Nasal cavity respiratory epithelium epithelial cell of viscerocranial mucosa (primary cell): ENCODE measurements at places on chromosomes 2 and 18. TPM values are rescaled to one million over a fixed set of nuclear protein-coding genes. Genes with fewer than 3 reads are reported as not detected.

Gene DPP10
- total RNA-seq, result 0.07 TPM in 1 of 2 replicates, not detected in the other

Gene TMEM200C
- total RNA-seq, result under 0.01 TPM in 1 of 2 replicates, not detected in the other

Gene TCF23
- total RNA-seq, result under 0.01 TPM in 1 of 2 replicates, not detected in the other

Gene AKAIN1
- not detected in 2 replicates for total RNA-seq

Gene SLC23A3
- 0.68 and 3.8 TPM in 2 replicates for total RNA-seq

Gene SEMA4C
- total RNA-seq, result 10.3 and 17.4 TPM in 2 replicates

Gene ACMSD
- total RNA-seq, result not detected in 2 replicates

Gene DSG1
- total RNA-seq, result 0.07 and 4.4 TPM in 2 replicates

Gene LCT
- 0.07 TPM in 1 of 2 replicates, not detected in the other for total RNA-seq

Gene ALPG
- total RNA-seq, result not detected in 2 replicates

Gene MATN3
- total RNA-seq, result 0.34 and 1.00 TPM in 2 replicates

Gene TYW5
- total RNA-seq, result 14.0 and 14.1 TPM in 2 replicates

Gene TNS1
- 0.50 TPM in 1 of 2 replicates, not detected in the other for total RNA-seq

Gene FBXO15
- total RNA-seq, result under 0.01 and 0.78 TPM in 2 replicates

Gene CASP8
- 25.6 and 40.2 TPM in 2 replicates for total RNA-seq

Gene FNDC4
- 2.8 and 6.8 TPM in 2 replicates for total RNA-seq

Gene HOXD8
- not detected in 2 replicates for total RNA-seq

Gene NPAS2
- 17.8 and 28.8 TPM in 2 replicates for total RNA-seq

Gene ELOA2
- total RNA-seq, result not detected in 2 replicates

Gene COL3A1
- under 0.01 and 11.2 TPM in 2 replicates for total RNA-seq

Gene TRAPPC12
- total RNA-seq, result 54.7 and 55.5 TPM in 2 replicates

Gene FOXD4L1
- total RNA-seq, result under 0.01 and 0.21 TPM in 2 replicates

Gene ACAA2
- 10.6 and 20.0 TPM in 2 replicates for total RNA-seq

Gene CYTIP
- not detected in 2 replicates for total RNA-seq

Gene SP3
- 99.6 and 116 TPM in 2 replicates for total RNA-seq

Gene GAL3ST2
- 0.36 TPM in 1 of 2 replicates, not detected in the other for total RNA-seq

Gene FOXI3
- 0.34 TPM in 1 of 2 replicates, not detected in the other for total RNA-seq

Gene CHRNG
- total RNA-seq, result not detected in 2 replicates

Gene CDH20
- not detected in 2 replicates for total RNA-seq

Gene CTAGE1
- total RNA-seq, result under 0.01 TPM in 1 of 2 replicates, not detected in the other

Gene RAB3GAP1
- 136 and 144 TPM in 2 replicates for total RNA-seq

Gene BOLL
- total RNA-seq, result not detected in 2 replicates

Gene ABCG8
- not detected in 2 replicates for total RNA-seq
